Stimulated activated CD4-positive, alpha-beta T cell treated with anti-CD3 and anti-CD28 coated beads, Interleukin-4, amount 100 ng/mL, for 24 hours (primary cell): ENCODE measurements at places on chromosomes 16 and 17.

DNA sequence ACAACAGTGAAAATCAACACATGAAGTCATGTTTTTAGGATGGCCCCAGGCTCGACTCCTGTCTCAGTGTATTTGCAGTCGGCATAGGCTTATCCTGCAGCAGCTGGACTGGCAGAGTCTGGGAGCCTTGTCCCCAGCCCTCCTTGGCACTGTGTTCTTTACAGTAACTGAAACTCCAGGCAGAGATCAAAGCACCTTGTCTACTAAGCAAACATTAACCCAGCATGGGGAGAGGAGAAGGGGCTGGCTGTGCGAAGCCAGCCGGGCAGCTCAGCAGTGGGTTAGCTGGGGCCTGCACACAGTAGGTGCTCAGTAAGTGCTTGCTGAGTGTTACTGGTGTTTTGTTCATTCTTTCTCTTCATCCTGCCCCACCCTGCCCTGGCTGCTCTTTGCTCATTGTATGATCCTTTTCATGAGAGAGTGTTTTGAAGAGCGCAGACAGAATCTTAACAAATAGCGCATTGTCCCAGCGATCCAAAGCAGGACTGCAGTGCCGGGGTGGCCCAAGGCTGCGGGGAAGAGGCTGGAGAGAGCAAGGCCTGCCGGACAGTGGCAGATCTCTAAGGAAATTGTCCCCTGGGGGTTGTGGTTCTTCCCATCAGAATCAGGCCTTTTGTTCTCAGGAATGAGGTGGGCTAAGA is 23.5 kb upstream of the ITGB4 start:
- DNase-seq = no peak

GRCh38 chr16:54027062-54027461 is 259.5 kb downstream of the IRX3 start:
- no peak for DNase-seq

GRCh38 chr17:40480501-40481003 is 20.9 kb downstream of the TNS4 start:
- DNase-seq = peak; percentile 86

DNA sequence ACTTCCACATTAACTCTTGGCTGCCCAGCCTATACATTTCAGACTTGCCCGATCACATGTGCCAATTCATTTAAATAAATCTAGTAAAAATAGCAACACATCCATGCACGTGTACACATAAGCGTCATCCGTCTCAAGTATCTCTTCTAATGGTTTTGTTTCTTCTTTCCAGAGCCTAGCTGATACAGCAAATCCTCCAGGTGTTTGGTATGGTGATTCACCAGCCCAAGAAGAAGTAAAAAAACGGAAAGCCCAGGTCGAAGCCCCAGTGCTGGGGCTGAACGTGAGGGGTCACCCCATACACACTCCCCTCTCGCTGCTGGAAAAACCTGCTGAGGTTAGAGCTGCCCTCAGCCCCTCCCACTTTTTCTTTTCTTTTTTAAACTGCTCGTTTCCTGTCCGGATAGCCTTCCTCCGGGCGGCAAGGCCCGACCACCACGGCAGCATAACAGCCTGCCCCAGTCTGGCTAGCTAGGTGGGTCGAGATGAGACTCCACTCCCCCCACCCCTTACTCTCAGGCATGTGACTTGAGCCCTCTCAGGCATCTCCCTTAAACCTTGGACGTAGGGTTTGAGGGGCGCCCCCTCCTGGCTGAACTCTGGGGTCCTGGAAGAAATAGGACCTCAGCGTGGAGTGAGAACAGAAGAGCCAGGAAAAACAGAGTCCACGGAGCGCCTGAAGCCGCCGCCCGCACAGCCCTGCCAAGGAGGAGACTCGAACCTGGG is 13.9 kb upstream of the OR1F1 start:
- no peak for DNase-seq

DNA sequence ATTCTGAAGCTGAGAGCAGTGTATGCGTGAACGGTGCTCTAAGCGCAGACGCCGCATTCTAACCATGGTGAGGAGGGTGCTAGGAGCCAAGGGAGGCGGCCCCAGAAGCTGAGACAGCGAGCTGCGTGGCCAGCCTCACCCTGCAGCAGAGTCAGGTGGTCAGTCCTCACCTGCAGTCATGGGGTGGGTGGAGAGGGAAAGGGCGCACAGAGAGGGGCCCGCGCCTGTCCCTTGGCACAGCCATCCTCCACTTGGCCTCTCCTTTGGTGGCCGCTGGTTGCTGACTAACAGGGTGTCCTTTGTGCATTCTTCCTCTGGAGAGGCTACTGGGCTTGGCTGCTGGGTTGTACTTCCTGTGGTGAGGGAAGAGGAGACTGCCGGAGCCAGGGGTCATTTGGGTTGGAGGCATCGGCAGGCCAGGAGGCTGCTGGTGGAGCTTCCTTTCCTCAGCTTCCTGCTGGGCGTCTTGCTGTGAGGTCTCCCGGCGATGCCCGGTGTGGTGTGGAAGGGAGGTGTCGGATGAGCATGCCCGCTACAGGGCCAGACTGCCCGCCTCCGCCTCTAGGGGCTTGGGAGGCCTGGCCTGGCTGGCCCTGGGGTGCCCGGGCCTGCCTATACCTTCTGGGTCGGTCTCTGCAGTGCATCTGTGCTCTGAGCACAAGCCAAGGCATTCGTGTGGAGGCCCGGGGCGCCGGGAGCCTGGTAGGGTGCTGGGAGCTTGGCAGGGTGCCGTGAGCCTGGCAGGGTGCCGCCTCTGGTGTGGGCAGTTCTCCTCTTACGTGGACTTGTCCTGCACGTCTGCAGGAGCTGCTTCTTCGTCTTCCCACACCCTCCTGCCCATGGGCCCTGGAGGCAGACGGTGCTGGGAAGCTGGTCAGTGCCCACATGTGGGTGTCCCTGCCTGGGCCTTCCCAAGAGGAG is 17.4 kb downstream of the RNF213 start:
- DNase-seq = no peak
